Kidney (tissue), 22 donors: ENCODE measurements at places on chromosomes 2 and 18. TPM values are rescaled to one million over a fixed set of nuclear protein-coding genes. Genes with fewer than 3 reads are reported as not detected.

Gene CRYBA2
- not detected for polyA plus RNA-seq

Gene HRH4
- not detected for polyA plus RNA-seq

Gene CCDC93
- 6.7 TPM for polyA plus RNA-seq

Gene IL37
- not detected for polyA plus RNA-seq

Gene KCNE4
- 4.0 TPM for polyA plus RNA-seq

Gene DPP4
- polyA plus RNA-seq, result 29.4 TPM

Gene HNMT
- polyA plus RNA-seq, result 69.2 TPM

Gene ATF2
- 14.1 TPM for polyA plus RNA-seq

GRCh38 chr2:232653441-232653840, 20.0 kb downstream of the EFHD1 start:
- DNase-seq, result no peak

GRCh38 chr18:61870151-61870550, 22.7 kb downstream of the RNF152 start:
- no peak for DNase-seq

- DNase-seq, result no peak
These were observed 116.8 kb downstream of the COPS8 start for GRCh38 chr2:237202288-237203030.

- no peak for DNase-seq
These were observed 7.5 kb downstream of the COPS8 start for GRCh38 chr2:237092920-237093781.

- no peak for DNase-seq
These were observed 99.5 kb downstream of the GALNT13 start for GRCh38 chr2:153971250-153971649.

- no peak for DNase-seq
These were observed 131.3 kb downstream of the PIK3C3 start for GRCh38 chr18:42086288-42086687.

- no peak for DNase-seq
These were observed 11.2 kb downstream of the SPP2 start for GRCh38 chr2:234061624-234062257.

DNA sequence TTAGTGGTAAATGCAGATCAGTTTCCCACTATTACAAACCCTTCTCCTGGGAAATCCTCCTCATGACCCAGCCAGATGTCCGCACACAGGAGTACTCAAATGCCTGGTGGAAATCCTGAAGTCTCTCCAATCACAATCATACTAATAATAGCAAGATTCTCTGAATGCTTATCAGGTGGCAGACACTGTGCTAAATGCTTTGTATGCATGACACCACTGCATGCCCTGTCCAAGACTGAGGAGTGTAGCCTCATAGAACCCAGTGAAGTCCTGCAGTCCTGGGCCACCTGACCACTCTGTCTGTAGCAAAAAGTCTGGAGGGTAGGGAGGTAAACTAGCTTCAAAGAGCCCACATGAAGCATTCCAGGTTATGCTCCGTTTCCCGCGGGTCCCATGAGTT, 434.8 kb upstream of the CHST9 start:
- no peak for DNase-seq

DNA sequence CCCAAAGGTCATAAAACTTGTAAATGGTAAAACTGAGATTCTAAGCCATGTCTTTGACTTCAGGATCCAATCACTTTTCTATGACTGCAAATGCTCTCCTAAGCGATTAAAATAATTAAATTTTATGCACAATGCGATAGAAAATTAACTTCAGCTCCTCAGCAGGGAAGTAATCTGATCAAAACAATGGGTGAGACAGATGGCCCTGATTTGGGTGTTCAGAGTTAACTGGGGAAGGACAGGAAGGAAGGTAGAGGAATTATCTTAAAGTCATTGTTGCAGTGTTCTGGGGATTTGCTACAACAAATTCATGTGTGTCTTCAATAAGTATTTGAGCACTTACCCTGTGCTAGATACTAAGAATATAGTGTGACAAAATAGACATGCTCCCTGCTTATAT, 446.0 kb upstream of the MEX3C start:
- no peak for DNase-seq

- DNase-seq, result no peak
These were observed 15.0 kb upstream of the FMNL2 start for GRCh38 chr2:152319822-152320570.

- no peak for DNase-seq
These were observed 52.9 kb downstream of the PPP1R1C start for GRCh38 chr2:182038576-182038975.

DNA sequence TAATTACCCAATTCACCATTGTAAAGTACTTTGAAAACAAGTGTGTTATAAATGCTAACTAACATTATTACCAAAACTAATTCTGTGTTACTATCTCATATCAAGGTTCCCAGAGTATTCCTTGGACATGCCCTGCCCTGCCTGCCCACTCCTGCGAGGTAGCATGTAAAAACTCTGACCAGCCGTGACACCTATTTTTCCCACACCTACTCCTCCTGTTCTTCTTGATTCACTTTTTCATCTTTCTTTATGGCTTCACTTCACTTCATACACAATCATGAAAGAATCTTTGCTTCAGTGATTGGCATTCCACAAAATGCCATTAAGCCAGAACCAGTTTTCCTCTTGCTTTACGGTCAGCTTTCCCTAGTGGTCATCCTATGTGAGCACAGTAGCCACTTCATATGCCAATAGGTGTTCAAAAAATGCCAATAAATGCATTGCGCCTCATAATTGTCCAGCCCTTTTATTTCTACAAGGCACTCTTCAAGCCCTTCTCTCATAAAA, 42.6 kb upstream of the SETBP1 start:
- peak; percentile 60 for DNase-seq

DNA sequence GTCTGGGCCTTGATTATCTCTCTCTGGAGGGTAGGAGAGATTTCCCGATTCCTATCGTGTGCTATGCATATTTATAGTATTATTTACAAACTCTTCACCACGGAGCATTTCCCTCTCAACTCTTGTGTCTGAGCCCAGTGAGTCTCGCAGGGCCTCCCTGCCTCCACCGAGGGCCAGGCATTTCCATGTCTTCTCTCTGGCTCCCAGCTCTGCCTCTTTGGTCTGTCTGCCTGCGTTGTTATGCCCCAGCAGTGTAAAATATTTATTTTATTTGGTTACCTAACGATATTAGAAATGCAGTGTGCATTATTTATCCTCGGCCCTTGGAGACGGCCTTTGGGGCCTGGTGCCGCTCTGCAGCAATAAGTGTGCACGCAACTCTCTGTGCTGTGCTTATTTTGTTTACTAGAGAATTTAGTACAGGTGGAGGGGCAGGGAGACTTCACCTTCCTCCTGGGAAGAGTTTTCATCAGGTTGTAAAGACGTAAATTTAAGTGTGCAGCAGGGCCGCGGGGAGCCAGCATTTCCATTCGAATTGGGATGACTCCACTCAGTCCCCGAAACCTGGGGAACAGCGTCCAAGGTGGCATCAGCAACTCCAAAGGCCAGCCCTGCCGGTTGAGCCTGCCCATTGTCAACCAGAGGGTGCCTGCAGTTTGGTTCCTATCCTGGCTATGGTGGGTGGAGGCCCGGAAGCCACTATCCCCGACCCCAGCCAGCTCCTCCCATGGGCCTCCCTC, 100.2 kb downstream of the PTGR3 start:
- DNase-seq, result no peak

GRCh38 chr2:237096911-237097310, 11.2 kb downstream of the COPS8 start:
- no peak for DNase-seq

DNA sequence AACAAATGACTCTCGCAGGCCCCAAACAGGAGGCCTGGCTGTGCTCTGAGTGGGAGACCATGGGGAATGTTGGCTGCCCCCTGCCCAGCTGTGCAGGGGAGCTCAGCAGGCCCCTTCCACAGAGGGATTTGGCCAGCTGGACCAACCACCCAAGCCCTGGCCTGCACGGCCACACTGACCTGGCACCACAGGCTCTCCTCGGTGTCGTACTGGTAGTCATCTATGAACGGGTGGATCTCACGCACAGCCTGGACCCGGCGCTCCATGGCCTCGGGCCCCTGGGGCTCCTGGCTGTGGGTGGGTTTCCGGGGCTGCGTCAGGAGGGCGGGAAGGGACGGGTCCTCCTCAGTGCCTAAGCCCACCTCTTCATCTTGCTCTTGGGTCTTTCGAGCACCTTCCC, 74.5 kb downstream of the POLR1A start:
- DNase-seq, result no peak

DNA sequence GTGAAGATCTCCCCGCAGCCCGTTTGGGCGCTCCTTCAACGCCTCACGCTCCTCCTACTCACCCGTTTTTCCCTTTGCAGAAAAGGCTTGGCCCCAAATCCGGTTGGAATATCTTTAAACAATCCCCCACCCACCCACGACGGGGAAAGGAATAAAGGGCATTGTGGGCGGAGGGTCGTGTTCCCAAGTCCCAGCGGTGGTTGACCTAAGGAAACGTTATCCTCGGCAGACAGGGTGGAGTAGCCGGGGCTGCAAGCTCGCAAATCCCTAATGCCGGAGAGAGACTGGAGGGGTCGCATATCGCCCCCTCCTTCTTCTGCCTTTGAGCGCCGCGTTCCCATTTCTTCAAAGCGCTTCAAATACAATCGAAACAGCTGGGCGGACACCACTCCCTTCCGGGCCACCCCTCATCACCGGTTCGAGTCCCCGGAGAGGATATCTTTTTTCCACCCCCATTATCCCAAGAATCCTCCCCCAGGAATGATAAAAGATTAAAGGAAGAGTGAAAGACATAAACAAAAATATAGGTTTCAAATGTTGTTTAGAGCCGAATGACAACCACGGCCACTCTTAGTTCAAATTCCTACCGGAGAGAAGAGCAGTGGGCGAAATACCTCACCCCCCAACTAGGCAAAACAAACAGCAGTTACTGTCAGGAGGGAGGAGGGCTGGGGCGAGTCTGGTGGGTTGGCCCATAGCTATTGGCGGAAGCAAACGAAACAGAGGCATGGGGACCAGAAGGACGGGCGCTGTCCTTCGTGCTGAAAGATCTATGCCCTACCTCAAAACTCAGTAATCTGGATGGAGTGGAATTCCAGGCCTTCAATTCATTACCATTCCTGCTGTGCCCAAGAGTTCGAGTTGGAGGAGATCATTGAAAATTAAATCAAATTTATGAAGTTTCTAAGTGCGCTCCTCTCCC, 2.8 kb upstream of the GAD1 start:
- DNase-seq, result peak; percentile 73

DNA sequence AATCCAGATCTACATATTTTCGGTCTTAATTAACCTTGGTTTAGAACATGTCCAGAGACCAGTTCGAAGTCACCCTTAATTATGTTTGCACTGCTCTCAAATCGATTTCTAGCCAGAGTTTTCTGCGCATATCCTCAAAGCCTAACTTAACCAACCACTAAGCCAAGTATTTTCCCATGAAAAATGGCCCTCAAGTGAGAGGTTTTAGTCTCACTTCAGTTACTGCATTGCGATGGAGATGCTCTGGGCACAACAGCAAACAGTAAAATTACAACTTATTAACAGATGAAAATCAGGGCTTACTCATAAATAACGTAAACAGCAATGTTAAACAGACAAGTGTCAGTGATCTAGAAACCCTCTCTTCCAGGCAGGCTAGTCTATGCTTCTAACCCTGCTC, 4.5 kb downstream of the RTN4 start:
- DNase-seq, result no peak

DNA sequence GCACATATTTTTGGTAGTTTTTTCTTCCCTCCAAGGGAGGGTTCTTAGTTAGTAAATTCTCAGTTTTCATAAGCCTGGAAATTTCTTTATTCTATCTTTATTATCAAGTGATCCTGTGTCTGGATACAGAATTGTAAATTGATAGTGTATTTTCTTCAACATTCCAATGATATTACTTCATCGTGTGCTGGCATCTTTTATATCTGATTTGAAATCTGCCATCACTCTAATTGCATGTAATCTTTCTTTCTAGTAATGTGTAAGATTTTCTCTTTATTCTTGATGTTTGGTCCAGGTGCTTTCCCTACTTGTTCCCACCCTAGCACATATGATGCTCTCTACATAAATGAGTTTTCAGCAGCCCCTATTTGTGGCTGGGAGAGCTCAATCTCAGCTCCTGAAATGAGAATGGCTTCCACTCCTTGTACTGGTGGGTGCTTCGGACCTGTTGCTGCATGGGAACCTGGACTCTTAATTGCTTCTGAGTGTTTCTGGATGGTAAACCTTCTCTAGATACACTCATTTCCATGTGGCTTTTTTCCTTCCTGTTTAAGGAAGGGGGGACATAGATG, 102.7 kb downstream of the SMIM21 start:
- DNase-seq, result no peak

DNA sequence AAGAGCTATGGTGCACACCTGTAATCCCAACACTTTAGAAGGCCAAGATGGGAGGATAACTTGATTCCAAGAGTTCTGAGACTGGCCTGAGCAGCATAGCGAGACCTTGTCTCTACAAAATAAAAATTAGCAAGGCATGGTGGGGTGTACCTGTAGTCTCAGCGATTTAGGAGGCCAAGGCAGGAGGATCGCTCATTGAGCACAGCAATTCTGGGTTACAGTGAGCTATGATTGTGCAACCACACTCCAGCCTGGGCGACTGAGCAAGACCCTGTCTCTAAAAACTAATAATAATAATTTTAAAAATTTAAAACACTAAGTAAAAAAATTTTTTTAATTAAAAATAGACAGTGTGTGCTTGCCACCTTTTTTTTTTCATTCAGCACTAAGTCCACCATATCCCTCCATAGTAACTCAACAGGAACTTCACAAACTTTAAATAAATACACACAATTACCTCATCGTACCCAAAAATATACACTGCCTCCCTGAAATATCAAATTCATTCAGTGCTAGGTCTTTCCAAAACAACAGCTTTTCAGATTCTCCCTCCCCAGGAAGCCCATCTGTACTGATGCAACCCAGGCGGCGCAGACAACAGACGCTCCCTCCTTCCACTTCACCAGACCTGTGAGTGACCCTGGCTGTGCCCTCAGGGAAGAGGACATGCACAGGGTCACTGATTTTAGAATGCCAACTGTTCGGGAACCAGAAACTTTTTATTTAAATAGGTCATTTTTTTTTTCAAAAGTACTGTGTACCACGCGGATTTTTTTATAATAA, 29.6 kb downstream of the FAM168B start:
- DNase-seq, result no peak

GRCh38 chr2:4900861-4901770, 791.1 kb upstream of the SOX11 start:
- DNase-seq, result peak; percentile 45

DNA sequence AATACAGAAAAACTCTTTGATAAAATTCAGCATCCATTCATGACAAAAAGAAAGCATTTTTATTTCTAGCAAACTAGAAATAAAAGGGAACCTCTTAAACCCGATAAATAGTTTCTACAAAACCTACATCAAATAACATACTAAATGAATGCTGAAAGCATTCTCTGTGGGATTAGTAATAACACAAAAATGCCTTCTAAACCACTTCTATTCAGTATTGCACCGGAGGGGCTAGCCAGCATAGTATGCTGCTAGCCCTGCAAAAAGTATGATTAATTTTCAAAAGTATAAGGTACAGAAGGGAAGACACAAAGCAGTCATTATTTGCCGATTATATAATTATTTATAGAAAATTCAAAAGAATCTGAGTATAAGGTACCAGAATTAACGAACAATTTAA, 145.2 kb downstream of the DTNB start:
- no peak for DNase-seq

GRCh38 chr2:27191070-27191829, 20.6 kb upstream of the ATRAID start:
- DNase-seq, result peak; percentile 84
